Renal pelvis (tissue), 12 donors: ENCODE measurements at places on chromosomes 3 and 15.

DNA sequence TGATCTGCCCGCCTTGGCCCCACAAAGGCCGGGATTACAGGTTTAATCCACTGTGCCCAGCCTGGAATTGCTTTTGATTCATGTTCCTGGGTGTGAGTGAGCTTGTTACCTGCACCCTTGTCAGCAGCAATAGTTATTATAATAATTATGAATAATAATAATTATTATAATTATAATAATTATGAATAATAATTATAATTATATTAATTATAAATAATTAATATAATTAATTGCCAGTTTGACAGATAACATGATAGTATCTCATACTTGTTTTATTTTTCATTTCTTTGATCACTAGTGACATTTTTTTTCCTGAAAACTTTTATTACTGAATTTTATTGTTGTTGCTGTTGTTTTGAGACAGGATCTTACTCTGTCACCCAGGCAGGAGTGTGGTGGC is 21.1 kb upstream of the TRAK1 start:
- no peak for DNase-seq

GRCh38 chr15:62719316-62719715 is 323.2 kb upstream of the TPM1 start:
- no peak for DNase-seq

DNA sequence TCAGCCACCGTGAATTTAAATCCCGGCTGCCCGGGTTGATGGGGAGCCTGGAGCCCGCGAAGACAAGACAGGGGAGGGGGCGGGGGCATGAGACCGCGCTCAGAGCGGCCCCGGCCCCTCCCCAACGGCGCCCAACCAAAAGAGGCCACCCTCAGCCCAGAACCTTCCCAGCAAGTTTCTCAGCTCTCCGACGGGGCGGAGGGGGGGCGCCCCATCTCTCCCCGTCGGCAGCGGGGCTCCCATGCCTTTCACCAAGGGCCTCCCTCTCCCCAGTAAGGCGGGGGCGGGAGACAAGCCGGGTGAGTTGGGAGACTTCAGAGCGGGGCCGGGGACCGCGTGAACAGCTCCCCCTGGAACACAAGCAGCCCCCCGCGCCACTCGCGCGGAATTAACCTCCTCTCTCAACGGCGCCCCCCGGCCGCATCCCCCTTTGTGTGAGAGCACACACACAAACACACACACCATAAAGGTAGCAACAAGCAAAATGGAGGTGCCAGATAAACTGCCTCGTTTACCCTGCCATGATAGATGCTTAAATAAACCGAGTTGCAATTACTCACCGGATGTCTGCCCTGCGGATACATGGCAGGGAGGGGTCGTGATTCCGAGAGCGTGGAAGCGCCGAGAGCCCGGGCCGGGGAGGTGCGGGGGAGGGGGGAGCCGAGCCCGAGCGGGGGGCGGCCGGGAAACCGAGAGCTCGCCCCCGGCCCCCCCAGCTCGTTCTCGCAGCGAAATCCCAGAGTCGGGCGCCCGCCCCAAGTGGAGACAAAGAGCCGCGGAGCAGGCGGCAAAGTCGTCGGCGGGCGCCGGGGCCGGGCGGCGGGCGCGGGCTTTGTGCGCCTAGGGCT is 1.3 kb downstream of the TLE3 start:
- DNase-seq = no peak

GRCh38 chr15:97114900-97115760 is 784.6 kb downstream of the NR2F2 start:
- DNase-seq = no peak

DNA sequence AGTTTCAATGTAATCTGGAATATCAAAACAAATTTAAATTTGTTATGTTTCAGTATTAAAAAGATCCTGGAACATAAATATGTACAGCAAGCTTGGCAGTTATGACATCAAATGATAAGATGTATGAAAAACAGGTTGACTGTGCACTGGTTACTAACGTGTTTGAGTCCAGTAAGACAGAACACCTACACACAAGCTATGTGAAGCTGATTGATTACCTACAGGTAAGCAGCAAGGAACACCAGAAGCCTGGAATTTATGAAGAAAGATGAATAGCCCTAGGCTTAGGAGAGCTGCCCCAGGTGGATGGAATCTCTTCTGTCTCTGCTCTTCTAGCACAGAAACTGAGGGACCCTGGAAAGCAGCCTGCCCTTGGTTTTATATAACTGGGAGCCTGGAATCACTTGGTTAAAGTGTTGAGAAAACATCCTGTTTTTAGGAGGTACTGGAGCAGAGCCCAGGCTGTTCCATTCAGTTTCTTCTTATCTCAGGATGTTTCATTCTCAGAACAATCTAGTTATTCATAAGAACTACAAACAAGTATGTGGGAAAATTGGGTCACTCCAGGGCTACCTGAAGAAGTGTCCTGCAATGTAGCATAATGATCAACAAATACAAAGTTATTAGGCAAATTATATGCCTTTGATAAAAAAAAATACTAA is 36.3 kb downstream of the SLITRK3 start:
- no peak for DNase-seq

- DNase-seq = no peak
Observed at GRCh38 chr3:108493862-108494261, 16.5 kb downstream of the MYH15 start.

- no peak for DNase-seq
Observed at GRCh38 chr3:31544634-31545033, 11.9 kb downstream of the STT3B start.

DNA sequence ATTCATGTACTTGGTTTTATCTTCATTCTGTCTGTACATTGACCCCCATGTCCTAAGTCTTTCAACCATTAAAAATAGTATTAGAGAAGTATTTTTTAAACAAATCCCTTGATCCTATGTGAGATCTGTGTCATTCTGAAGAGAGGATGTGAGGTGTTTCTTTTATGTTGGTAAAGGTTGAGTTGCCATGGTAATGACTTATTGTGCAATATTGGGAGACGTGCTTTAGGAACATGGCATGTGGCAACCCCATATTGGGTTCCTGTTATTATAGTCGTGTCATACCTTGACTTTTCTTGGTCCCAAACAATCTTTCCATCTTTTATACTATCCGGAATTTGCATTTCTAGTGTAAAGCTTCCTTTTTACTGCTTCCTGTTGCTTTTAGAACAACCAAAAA is 203.1 kb downstream of the KCNAB1 start:
- no peak for DNase-seq

DNA sequence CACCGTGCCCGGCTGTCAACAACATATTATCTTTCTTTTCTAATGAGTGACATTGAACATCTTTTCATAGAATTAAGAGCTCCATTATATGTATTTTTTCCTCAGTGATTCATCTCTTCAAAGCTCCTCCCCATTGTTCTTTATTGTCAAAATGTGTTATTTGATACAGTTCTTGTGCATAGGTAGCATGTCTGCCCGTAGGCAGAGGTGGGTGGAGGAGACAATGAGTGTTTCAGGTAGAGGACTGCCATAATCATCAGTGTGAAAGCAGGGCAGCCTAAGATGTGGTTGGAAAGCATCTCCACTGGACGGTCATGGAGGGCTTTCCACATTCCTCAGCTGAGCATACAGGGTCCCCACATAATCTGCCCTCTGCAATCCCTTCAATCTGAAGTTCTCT is 452.0 kb upstream of the MCTP2 start:
- DNase-seq = no peak

- DNase-seq = no peak
Observed at GRCh38 chr3:176696816-176697215, 500.5 kb downstream of the TBL1XR1 start.
